ENCODE measurements at places on chromosomes 5 and 9. TPM values are rescaled to one million over a fixed set of nuclear protein-coding genes. Genes with fewer than 3 reads are reported as not detected.

DNA sequence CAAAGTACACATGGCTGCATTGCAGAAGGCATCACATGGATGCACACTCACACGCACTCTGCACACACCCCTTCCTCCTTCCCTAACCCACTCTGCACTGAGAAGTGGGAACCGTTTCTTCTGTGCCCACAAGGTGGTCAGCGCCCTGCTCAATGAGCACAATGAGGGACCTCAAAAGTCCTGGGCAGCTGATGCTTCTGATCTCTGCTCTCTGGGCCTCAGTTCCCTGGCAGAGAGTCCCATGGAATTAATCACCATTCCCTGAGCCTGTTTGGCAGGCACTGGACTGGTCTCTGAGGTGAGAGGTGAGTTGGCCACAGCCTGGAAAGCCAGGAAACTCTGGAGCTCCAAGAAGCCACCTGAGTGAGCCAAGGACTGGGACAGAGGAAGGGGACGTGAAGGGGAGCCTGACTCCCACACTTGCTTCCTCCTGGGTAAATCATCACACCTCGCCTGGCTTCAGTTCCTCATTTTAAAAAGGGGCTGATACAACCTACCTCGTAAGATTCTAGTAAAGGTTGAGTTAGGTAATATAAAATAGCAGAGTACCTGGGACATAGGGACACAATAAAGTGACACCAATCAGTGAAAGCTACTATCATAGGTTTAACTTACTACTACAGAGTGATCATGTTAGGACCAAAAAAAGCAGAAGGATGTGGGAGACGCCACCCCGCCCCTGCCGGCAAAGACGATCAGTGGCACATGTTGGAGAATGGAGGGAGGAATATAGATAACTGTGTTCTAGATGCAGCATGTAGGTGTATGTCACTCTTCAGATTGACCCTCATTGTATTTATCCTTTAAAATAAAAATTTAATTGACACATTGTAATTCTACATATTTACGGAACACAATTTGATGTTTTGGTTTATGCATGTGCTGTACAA lies 21.1 kb upstream of the IGFBPL1 start:
- no peak for DNase-seq

DNA sequence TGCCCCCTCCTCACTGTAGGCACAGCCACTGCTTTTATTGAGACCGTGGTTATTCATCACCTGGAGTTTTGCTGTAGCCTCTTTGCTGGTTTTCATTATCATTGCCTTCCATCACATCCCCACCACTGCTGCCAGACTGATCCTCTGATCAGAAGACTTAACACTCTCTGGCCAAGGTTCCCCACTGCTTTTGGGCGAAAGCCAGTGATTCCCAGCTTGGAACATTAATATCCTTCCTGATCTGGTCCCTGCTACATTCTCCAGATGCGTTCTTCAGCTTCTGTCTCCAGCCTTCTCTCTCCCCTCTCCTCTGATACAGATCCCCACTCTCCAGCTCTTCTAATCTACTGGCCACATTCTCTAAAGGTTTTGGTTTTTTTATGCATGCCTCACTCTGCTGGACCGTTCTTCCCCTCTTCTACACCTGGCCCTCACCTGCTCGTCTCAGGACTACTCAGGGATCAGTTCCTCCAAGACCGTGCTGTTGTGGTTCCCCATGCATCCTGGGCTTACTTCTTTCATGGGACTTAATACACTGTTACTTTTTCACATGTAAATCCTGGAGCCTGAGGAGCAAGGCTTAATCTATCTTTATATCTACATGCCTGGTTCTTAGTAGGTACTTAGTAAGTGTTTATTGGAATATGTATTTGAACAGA lies 115.0 kb downstream of the PRKACG start:
- DNase-seq: no peak

DNA sequence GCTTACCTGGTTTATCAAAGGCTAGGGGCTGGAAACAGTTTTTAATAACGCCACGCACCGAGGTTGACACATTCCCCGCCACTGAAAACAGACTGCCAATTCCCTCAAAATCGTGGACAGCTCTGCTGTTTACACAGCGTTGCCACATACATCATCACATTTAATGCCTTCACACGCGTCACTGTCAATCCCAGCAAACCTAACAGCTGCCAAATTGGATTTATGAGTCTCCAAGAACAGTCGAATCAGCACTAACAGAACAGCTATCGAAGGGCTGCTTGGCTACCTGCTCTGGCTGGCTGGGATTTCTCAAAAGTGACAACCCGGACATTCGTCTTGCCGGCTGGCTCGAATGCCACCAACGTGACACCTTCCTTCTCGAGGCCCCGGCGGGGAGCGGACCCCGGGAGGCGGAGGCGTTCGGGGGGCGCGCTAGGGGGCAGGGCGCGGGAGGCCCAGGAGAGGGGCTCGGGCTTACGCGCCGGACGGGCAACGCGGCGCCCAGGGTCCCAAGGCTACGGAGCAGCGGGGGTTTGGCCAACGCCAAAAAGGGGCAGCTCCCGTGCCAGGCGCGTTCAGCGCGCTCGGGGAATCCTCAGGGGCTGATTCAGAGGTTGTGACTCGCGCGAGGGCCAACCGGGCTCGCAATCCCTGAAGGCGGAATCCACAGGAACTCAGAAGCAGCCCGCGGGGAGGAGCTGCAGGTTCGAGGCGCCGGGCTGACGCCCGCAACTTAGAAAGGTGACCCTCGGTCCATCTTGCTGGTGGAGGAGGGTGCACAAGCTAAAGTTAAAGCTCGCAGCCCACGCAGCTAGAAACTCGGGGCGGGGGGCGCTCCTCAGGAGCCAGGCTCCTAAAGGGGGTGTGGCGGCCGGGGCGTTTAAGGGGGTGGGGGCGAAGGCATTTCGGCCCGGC lies 1.2 kb downstream of the CDC14B start:
- peak; percentile 37 for DNase-seq

DNA sequence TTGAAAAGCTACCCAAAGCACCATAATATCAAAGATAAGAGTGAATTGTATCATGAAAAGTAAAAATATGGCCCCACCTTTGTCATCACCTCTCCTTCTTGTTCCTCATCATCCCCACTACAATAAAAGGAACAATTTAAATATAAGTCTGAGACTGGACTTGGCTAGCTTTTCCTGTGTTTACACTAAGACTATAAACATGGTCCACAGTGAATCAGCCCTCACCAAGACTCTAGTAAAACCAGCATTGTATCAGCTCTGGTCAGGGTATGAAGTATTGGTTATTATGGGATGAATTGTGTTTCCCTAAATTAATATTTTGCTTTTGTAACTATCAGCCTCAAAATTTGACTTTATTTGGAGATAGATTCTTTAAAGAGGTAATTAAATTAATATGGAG lies 105.4 kb downstream of the SLC25A46 start:
- peak; percentile 22 for DNase-seq

DNA sequence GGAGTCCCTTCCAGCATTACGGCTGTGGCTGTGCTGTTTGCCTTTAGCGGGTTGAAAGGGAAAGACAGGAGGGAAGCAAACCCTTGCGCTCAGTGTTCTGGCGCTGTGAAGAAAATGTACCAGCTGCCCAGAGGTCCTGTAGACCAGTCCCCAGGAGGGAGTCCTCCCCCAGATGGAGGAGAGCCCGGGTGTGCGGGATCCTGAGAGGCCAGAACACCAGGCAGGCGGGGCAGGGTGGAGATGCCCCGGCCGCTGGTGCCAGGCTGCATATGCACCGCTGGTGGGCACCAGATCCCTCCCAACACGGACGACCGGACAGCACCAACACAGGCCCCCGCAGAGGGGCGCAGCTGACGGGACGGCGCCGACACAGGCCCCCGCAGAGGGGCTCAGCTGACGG lies 37.2 kb upstream of the SLC9A3 start:
- DNase-seq: no peak

- DNase-seq: peak; percentile 34
Measured at GRCh38 chr9:81737871-81738507, 48.6 kb upstream of the TLE1 start.

DNA sequence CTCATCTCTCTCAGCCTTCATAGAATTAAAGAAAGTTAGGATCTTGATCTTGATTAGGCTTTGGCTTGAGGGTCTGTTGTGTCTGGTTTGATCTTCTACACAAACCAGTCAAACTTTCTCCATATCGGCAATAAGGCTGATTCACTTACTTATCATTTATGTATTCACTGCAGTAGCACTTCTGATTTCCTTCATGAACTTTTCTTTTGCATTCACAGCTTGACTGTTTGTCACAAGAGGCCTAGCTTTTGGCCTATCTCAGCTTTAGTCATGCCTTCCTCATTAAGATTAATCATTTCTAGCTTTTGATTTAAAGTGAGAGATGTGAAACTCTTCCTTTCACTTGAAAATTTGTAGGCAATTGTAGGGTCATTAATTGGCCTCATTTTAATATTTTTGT lies 62.8 kb downstream of the SH3RF2 start:
- DNase-seq: no peak

DNA sequence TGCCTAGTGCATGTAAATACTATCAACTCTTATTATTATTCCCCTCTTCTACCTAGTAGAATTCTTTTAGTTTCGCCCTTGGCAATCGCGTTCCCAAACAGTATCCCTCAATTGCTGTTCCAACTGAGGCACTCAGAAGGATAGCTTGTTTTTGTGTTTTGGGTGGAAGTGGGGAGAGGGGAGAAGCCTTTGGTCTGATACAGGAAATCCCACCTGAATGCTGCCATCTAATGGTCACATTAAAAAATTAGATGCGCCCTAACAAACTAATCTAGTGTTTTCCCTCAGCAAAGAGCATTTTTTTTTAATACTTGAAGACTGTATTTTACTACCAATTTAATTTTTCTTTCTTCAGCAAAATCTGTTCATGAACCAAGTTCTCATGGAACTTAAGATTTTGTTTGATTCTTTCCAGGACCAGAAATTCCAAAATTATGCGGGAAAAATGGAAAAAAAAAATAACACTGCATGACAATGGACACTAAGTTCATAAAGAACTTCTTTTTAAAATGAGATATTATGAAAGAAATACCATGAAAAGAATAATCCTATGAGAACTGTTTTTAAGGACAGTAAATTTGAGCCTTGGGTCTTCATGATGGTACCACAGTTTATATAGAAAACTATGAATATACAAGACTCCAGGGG lies 22.2 kb upstream of the GLDC start:
- peak; percentile 37 for DNase-seq

- no peak for DNase-seq
Measured at GRCh38 chr5:112880219-112880964, 19.3 kb downstream of the SRP19 start.

DNA sequence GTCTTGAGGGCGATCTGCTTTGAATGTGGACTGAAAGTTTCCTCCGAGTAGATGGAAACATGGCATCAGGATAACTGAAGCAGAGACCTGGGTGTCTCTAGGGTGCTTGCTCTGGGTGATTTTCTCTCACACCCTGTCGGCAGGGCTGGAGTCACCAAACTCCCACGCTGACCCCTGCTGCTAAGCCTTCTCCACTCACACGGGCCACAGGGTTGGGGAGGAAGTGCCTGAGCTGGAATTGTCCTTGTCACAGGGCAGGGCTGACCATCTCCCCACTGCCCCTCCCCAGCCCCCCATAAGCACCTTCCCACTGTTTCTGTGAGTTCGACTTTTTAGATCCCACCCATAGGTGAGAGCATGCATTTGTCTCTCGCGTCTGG lies 212.9 kb downstream of the FANCC start:
- no peak for DNase-seq

DNA sequence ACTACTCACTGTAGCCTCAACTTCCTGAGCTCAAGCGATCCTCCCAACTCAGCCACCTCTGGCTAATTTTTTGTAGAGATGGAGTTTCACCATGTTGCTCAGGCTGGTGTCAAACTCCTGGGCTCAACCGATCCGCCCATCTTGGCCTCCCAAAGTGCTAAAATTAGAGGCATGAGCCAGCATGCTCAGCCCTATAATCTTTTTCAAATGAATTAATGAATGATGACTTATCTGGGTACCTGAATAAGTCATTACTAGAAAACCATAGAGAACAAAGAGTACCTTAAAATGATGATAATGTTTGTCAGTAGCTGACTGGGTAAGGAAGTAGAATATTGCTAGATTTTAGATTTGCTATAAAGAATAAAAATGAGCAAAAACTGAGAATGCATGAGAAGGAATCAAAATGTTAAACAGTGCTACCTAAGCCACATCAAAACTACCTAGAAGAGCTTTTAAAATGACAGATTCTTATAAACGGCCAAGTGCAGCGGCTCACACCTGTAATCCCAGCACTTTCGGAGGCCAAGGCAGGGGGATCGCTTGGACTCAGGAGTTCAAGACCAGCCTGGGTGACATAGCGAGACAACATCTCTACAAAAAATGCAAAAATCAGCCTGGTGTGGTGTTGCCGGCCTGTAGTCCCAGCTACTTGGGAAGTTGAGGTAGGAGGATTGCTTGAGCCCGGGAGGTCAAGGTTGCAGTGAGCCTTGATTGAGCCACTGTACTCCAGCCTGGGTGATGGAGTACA lies 13.6 kb downstream of the FNBP1 start:
- DNase-seq: no peak

GRCh38 chr5:23629396-23629795 lies 122.0 kb downstream of the PRDM9 start:
- no peak for DNase-seq

DNA sequence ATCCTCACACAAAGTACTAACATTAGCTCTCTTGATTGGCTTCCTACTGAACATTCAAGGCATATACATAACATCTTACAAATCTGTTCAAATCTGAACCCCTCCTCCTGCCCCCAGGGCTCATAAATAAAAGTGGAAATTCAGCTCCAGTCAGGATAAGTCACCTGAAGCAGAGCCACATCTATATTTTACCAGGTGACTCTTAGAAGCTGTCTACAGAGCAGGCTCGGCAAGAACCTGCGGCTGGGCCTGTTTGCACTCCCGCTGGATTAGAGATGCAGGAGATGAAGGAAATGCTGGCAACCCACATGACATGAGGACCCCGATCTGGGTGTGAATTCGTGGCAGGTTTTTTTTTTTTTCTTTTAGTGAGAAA lies 3.0 kb upstream of the CPLX2 start:
- DNase-seq: no peak

DNA sequence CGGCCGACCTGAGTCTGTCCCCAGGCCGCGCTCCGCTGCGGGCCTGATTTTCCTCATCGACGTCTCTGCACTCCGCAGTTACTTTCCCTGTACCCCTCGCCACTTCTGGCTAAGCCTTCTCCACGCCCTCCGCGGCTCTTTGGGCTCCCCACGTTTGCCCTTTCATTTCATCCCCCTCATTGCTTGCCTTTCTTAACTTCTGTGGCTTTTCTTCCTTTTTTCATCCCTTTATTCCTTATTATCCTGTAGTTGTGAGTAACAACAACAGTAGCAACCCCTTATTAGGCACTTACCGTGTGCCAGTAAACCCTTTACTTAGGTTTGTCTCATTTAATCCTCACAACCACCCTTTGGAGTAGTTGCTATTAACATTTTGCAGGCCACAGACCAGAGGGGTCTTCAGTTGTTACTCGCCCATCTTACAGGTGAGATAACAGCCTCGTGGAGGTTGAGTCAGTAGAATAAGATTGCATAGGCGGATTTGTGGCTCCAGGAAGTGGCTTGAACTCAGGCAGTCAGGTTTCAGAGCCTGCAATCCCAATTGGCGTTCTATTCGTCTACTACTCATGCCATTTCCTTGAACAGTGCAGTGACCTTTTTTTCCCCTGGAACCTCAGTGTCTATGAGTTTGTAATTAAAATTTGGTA lies 724 bp downstream of the TCERG1 start:
- DNase-seq: peak; percentile 44

Gene NFX1
- 26.7 TPM for total RNA-seq

Gene GARIN3
- total RNA-seq: not detected

Gene LCN15
- total RNA-seq: not detected

Gene LHX2
- not detected for total RNA-seq

Gene PCDHB9
- 0.64 TPM for total RNA-seq
